Activated B cell treated with CpG ODN at 0.5 μM for 24 hours (primary cell): ENCODE measurements at places on chromosomes 1 and 21. TPM values are rescaled to one million over a fixed set of nuclear protein-coding genes. Genes with fewer than 3 reads are reported as not detected.

The ZNF648 gene
- total RNA-seq = not detected in 2 replicates

The HMGCS2 gene
- not detected in 2 replicates for total RNA-seq

The SLC25A33 gene
- 6.5 and 7.5 TPM in 2 replicates for total RNA-seq

DNA sequence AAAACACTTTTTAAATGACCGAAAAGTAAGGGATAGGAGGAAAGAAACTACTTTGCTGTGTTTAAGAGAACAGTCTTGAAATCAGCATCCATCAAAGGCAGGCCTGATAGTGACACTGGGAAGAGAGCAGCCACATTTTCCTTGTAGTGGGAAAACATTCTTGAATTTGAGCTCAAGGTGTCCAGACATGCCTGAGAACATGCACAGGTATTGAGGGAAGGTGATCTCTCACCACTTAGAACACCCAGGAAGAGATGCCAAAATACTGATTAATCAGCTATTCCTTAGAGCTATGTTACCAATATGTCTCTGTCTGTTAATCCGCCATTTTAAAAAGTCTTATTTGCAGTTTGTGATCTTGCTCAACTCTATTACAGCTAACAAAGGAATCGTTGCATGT is 25.9 kb downstream of the IL12RB2 start:
- no peak for DNase-seq
